GM23248 (cell line): ENCODE measurements at places on chromosomes 4 and X. TPM values are rescaled to one million over a fixed set of nuclear protein-coding genes. Genes with fewer than 3 reads are reported as not detected.

Gene KLF8
- total RNA-seq, result 1.7 and 3.4 TPM in 2 replicates

Gene PTPN13
- total RNA-seq, result 42.7 and 43.2 TPM in 2 replicates

Gene DMRTC1
- total RNA-seq, result not detected in 2 replicates

Gene TXK
- total RNA-seq, result not detected in 2 replicates

Gene MID1IP1
- 32.1 and 41.9 TPM in 2 replicates for total RNA-seq

Gene LPAR4
- not detected in 2 replicates for total RNA-seq

Gene CCDC110
- total RNA-seq, result 0.22 and 0.38 TPM in 2 replicates

Gene COX7B2
- total RNA-seq, result not detected in 2 replicates

Gene PWWP3B
- not detected in 2 replicates for total RNA-seq

Gene TGIF2LX
- total RNA-seq, result not detected in 2 replicates
